ENCODE measurements at places on chromosomes 1 and 21. TPM values are rescaled to one million over a fixed set of nuclear protein-coding genes. Genes with fewer than 3 reads are reported as not detected.

GRCh38 chr1:174692313-174692712 is 244.5 kb downstream of the GPR52 start:
- no peak overlapping the region for H3K27ac ChIP-seq
- no peak for DNase-seq
- peaks cover 5% of the 10 kb centered on the region for H3K4me1 ChIP-seq
- H3K36me3 ChIP-seq: no peaks in the 10 kb centered on the region
- H3K4me3 ChIP-seq: no peak overlapping the region

DNA sequence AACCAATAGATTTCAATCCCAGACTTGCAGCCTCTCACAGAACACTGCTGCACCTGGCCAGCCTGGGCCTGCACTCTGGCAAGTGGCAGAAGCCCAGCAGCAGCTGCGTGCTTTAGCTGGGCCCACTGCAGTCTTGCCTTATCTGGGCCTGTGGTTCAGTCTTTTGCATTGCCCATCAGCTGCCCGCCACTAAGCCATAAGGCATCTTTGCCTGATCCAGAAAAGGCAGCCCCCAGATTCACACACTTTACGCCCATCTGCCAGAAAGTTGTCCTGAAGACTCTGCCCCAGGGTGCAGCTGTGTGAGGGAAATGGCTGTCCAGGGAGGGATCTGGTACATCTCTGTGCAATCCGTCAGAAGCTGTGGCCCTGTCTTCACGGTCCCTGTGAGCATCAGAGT is 217.0 kb downstream of the DNAH14 start:
- H3K27me3 ChIP-seq: no peaks in the 10 kb centered on the region
- no peak overlapping the region for H3K4me3 ChIP-seq
- H3K4me1 ChIP-seq: no peaks in the 10 kb centered on the region
- H3K27ac ChIP-seq: no peak overlapping the region
- DNase-seq: no peak
- H3K36me3 ChIP-seq: peaks cover 2% of the 10 kb centered on the region

GRCh38 chr21:29496337-29496736 is 197.6 kb downstream of the BACH1 start:
- DNase-seq: no peak
- H3K4me1 ChIP-seq: no peaks in the 10 kb centered on the region
- H3K27me3 ChIP-seq: no peaks in the 10 kb centered on the region
- peaks cover 19% of the 10 kb centered on the region for H3K36me3 ChIP-seq
- H3K27ac ChIP-seq: no peak overlapping the region

DNA sequence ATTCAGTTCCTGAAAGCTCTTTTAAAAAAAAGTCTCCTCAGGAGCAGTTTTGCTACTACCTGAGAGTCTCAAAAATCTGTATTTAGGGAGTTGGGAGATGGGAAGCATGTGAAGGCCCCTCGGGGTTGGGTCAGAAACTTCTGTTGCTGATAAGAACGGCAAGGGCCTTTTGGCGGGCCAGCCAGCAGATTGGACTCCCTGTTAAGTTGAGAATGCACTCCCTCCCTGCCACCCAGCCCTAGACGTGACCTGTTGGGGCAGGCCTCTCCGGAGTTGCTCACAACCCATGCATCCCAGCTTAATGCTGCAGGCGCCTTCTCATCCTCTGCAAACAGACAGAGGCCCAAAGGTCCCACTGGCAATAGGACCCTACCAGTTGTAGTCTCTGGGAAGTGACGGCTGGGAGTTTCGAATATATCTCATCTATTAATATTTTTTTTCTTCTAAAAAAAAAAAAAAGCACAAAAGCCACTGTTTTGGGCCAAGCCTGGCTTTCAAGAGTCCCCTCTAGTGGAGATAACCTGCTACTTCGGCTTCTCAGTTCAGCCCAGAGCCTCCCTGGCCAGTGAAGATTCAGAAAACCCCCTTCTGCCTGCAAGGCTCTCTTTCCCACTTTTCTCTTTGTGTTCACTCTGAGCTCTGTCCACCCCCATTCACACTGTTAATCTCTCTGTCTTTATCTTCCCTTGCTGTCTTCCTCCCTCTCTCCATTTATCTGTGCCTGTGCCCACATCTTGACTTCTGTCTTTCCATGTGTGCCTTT is 5.3 kb downstream of the PLXNA2 start:
- peak overlapping the region; percentile 91 for H3K4me3 ChIP-seq
- peaks cover 63% of the 10 kb centered on the region for H3K4me1 ChIP-seq
- no peak overlapping the region for H3K27ac ChIP-seq
- H3K27me3 ChIP-seq: peaks cover 34% of the 10 kb centered on the region
- H3K36me3 ChIP-seq: no peaks in the 10 kb centered on the region

ADAMTS4 gene
- 4.8 TPM for total RNA-seq
